ENCODE measurements at places on chromosomes 7 and 10.

DNA sequence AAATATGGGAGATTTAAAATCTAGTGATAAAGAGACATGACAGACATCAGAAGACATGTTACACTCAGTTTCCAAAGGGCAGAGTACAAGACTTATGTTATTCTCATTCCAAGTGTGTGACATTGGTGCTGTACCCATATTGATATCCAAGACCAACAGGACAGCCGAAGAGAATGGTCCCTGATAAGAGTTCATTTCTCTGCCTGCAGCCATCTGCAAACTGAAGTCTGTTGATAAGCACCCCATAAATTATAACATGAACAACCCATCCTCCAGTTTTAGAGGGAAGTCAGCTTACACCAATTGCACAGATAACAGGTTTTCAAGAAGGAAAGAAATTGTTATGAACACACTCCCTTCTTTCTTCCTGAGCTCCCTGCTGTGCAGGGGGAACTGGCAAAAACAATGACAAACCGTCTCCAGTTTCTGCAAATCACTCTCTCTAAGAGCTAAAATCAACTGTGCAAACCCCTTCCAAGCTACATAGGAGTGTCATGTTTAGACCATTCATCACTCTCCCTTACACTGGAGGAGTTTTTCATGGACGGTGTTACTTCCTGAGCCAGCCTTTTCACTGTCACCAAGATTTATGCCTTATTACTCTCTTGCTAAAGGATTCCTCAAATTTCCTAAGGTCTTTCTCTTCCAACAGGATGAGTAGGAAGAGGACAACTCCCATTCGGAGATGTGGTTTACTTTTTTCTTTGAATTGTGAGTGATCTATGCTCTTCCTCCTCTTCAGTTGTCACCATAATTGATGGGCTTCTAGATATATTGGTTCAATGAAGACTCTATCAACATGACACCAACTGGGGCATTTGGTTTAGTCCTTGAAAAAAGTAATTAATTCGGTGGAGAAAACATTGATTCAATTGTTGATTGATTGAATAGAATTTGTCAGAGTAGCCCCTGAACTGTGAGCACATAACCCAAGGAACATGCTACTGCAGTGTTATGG is 80.3 kb upstream of the FAM171A1 start:
- no peak for DNase-seq

GRCh38 chr7:41039981-41040380 is 662.9 kb downstream of the INHBA start:
- DNase-seq: no peak

DNA sequence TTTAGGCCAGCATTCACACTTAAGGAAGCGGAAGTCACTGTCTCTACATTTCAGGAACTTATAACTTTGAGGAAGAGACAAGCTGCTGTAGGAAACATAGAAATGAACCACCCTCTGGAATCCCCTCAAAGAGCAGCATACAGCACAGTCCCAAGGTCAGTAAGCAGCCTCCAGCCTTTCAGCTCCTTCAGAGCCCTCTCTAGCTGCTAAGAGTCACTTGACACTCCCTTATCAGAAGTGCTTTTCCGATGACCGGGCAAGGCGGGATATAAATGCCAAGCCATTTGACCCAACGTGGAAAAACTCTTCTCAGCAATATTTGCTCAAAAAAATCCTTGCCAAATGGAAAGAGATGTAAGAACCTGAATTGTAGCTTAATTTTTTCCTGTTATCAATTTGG is 1284.3 kb downstream of the XPNPEP1 start:
- DNase-seq: no peak

GRCh38 chr10:131928248-131929095 is 27.7 kb downstream of the PPP2R2D start:
- DNase-seq: peak; percentile 47

DNA sequence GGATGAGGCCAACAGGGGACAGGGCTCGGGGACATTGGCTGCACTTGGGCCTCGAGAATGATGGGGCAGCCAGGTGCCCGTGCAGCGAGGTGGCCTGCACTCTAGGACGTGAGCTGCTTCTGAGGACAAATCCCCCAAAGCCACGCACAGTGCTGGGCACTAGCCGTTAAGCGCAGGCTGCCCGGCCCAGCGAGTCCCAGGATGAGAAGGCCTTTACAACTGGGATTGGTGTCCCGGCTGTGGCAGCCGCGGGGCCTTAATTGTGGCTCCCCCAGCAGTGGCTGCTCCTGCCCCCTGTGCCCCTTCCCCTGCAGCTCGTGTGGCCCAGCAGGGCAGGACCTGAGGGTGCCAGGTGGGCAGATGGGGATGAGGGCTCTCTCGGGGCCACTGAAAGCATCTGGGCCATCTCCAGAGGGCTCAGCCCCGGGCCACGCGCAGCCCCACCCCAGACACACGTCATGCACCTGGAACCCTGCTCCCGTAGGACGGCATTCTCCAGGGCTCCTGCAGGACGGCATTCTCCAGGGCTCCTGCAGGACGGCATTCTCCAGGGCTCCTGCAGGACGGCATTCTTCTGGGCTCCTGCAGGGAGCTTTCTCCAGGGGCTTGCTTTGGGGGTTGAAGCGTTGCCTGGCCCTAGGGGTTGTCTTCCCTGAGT is 6.6 kb downstream of the PWWP2B start:
- DNase-seq: no peak

- DNase-seq: no peak
Measured at GRCh38 chr10:1035201-1035600, 9.5 kb upstream of the IDI2 start.

Data from brain microvascular endothelial cell (primary cell).